Endothelial cell (in vitro differentiated cells): ENCODE measurements at places on chromosomes 2 and 18. TPM values are rescaled to one million over a fixed set of nuclear protein-coding genes. Genes with fewer than 3 reads are reported as not detected.

GRCh38 chr2:154125891-154126290, 254.2 kb downstream of the GALNT13 start:
- H3K36me3 ChIP-seq = peaks cover 5% of the 10 kb centered on the region
- H3K4me1 ChIP-seq = peaks cover 2% of the 10 kb centered on the region
- no peak for DNase-seq
- no peak overlapping the region for H3K4me3 ChIP-seq
- H3K27ac ChIP-seq = no peak overlapping the region

DNA sequence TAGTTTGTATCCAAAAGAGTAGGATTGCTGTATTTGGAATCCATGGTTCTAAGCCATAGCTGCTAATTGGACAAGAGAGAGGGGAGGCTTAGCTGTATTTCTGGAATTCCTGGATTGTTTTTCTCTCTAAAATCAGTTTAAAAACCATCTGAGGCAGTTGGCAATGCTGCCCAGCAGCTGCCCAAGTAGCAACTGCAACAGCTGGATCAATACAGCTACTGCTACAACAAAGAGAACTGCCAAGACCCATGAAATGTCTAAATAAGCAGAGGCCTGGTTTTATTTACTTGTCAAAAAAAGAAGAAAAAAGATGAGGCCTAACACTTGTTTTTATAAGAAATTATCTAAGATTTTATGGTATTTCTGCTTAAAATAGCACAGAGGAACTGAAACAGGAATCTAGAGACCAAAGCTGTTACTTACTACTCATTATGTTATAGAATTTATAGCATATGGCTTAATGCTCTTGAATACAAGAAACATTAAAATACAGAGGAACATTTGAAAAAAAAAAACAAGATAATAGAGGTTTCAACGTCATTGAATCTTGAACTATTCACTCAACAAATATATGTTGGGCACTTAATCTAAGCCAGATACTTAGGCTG, 39.1 kb downstream of the TMEFF2 start:
- no peaks in the 10 kb centered on the region for H3K27me3 ChIP-seq
- no peaks in the 10 kb centered on the region for H3K4me1 ChIP-seq
- DNase-seq = no peak
- no peak overlapping the region for H3K4me3 ChIP-seq
- no peak overlapping the region for H3K27ac ChIP-seq
- no peaks in the 10 kb centered on the region for H3K36me3 ChIP-seq

DNA sequence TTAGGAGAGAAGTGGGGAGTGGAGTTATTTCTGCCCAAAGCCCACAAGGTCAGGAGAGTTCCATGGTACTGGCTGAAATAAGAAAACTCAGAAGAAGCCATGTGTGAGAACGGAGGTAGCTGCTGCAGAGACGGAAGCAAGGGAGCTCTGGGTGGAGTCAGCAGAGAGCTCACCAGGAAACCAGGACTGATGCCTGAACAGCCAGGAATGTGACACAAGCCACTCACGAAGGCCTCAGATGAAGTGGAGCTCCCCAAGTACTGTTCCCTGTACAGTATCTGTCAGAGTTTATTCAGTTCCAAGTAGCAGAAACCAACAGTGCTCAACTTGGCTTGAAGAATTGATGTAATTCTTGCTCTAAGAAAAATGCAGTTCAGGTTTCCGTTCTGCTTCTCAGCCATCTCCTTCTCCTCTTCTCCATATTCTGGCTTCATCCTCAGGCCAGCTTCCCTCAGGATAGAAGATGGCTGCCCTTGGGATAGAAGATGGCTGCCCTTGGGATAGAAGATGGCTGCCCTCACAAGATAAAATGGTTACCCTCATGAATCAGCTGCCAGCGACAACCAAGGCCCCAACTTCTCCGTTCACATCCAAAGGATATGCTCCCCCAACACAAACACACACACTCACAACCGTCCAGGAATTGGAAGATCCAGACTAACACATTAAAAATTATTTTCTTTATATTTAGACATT, 117.4 kb upstream of the SH3BP4 start:
- no peaks in the 10 kb centered on the region for H3K36me3 ChIP-seq
- DNase-seq = no peak
- peaks cover 15% of the 10 kb centered on the region for H3K4me1 ChIP-seq
- H3K27ac ChIP-seq = no peak overlapping the region

- H3K4me3 ChIP-seq = no peak overlapping the region
- no peaks in the 10 kb centered on the region for H3K27me3 ChIP-seq
- no peak overlapping the region for H3K27ac ChIP-seq
- H3K36me3 ChIP-seq = peaks cover 5% of the 10 kb centered on the region
- no peak for DNase-seq
Observed at GRCh38 chr18:3340015-3340681, 78.2 kb downstream of the MYL12B start.

- no peaks in the 10 kb centered on the region for H3K36me3 ChIP-seq
- H3K4me1 ChIP-seq = peaks cover 14% of the 10 kb centered on the region
- no peak for DNase-seq
- H3K27me3 ChIP-seq = peaks cover 3% of the 10 kb centered on the region
- no peak overlapping the region for H3K4me3 ChIP-seq
- no peak overlapping the region for H3K27ac ChIP-seq
Observed at GRCh38 chr2:8229546-8229986, 452.3 kb upstream of the ID2 start.

- no peak overlapping the region for H3K27ac ChIP-seq
- no peak overlapping the region for H3K4me3 ChIP-seq
- H3K36me3 ChIP-seq = peaks cover 5% of the 10 kb centered on the region
- no peaks in the 10 kb centered on the region for H3K4me1 ChIP-seq
- no peak for DNase-seq
Observed at GRCh38 chr18:35956226-35956625, 16.3 kb upstream of the RMP24 start.

DNA sequence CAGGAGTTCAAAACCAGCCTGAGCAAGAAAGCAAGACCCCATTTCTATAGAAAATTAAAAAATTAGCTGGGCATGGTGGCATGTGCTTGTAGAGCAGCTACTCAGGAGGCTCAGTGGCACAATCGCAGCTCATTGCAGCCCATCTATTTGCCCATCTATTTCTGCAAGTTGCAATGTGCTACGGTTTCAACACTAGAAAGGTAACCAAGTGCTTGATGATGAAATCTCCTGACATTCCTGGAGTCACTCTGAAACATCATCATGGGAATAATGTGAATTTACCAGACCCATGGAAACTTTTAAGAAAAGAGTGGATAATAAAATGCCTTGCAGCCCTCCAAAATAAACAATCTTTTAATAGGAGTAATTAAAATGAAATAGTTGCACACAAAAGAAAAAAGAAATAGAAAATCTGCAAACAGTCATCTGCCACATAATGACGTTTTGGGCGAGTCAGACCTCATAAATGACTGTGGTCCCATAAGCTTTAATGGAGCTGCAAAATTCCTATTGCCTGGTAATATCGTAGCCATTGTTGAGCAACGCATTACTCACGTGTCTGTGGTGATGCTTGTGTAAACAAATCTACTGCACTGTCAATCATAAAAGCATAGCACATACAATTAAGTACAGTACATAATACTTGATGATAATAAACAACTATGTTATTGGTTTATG, 46.6 kb upstream of the AMMECR1L start:
- H3K4me1 ChIP-seq = no peaks in the 10 kb centered on the region
- H3K27me3 ChIP-seq = no peaks in the 10 kb centered on the region
- no peak overlapping the region for H3K4me3 ChIP-seq
- H3K27ac ChIP-seq = no peak overlapping the region

DNA sequence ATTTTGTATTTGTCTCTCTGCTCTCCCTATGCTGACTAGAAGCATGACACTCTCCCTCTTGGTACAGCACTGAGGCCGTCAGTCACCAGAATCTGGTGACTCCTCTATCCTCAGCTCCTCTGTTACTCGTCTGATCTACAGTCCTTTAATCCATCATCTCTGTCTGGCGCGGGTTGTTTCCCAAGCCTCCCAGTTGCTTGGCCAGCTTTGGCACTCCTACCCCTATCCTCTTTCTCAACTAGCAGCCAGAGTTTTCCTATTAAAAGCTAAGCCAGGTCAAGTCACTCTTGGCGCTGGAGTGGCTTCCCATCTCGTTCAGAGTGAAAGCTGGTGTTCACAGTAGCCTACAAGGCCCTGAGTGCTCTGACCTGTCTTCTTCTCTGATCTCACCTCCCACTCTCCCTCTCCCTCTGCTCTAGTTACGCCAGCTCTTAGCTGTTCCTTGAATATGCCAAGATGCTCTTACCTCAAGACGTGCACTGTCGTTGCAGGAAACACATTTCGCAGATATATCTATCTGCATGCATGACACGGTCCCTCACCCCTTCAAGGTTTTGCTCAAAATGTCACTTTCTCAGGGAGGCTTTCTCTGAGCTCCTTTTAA, 41.8 kb upstream of the PSME4 start:
- no peaks in the 10 kb centered on the region for H3K36me3 ChIP-seq
- DNase-seq = no peak
- no peak overlapping the region for H3K27ac ChIP-seq
- H3K4me1 ChIP-seq = no peaks in the 10 kb centered on the region
- no peaks in the 10 kb centered on the region for H3K27me3 ChIP-seq
- no peak overlapping the region for H3K4me3 ChIP-seq

The TXNDC2 gene
- not detected for total RNA-seq

The TNS1 gene
- 11.6 TPM for total RNA-seq

The MOGAT1 gene
- total RNA-seq = 0.26 TPM

The EMILIN1 gene
- 2.1 TPM for total RNA-seq
